ENCODE measurements at places on chromosomes 3 and 15. TPM values are rescaled to one million over a fixed set of nuclear protein-coding genes. Genes with fewer than 3 reads are reported as not detected.
A peak's percentile ranks its signal among the peaks of the same experiment; 100 is the strongest.

GRCh38 chr3:119809249-119810017, 27.5 kb downstream of the NR1I2 start:
- DNase-seq, result no peak

- DNase-seq, result no peak
These were observed 163.3 kb upstream of the IL12A start for GRCh38 chr3:159825216-159825854.

- no peak for DNase-seq
These were observed 11.7 kb upstream of the CD47 start for GRCh38 chr3:108102420-108103039.

GRCh38 chr3:42195879-42196330, 70.1 kb downstream of the CCK start:
- no peak for DNase-seq

GRCh38 chr3:169103951-169104941, 559.3 kb downstream of the MECOM start:
- no peak for DNase-seq

DNA sequence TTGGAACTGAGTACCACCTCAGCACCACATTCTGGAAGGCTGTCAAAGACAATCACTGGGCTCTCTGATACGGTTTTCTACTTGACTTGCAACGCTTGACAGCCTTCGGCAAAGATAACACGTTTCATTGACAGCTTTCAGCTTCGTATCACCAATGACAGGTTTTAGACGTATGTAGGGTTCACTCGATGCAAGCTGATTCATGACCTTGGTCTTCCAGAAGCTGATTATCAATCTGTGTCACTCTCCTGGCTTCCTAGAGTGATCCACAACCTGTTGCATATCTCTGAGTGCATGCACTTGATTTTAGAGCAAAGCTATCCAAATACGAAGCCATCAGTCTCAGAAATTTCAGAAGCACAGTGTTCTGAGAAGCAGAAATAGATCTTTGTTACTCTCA, 381.6 kb downstream of the FEZF2 start:
- no peak for DNase-seq

DNA sequence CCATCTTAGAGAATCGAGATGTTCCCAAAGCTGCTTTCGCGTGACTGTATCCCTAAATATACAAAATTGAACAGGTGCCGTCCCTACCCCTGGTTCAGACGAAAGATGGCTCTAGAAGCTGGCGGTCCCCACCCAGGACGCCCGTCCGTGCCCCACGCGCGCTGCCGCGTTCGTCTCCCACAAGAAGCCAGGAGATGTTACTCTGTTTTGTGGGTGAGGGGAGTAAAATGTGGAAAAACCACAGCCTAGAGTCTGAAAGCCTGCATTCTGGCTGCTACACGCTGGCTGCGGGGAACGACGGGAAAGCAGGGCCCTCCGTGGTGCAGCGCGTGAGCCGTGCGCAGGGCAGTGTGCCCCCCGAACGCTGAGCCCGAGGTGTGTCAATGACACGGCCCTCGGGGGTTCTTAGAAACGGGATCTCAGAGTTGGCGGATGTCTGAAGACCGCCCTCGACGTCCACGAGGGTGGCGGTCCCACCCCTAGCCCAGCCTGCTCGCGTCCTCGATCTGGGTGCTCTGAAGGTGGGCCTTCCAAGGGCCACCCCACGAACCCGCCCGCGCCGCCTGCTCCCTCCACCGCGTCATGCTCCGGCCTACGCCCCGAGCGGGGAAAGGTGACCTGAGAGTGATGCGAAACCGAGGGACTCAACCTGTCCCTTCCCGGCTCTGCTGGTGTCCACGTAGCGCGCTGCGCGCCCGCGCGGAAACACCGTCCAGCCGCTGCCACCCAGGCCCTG, 95.6 kb downstream of the OCA2 start:
- DNase-seq, result no peak

Gene LRRIQ4
- polyA plus RNA-seq, result 0.13 TPM

- no peak for DNase-seq
These were observed 675.6 kb downstream of the TBL1XR1 start for GRCh38 chr3:176521531-176522175.

Gene C3orf85
- polyA plus RNA-seq, result not detected

DNA sequence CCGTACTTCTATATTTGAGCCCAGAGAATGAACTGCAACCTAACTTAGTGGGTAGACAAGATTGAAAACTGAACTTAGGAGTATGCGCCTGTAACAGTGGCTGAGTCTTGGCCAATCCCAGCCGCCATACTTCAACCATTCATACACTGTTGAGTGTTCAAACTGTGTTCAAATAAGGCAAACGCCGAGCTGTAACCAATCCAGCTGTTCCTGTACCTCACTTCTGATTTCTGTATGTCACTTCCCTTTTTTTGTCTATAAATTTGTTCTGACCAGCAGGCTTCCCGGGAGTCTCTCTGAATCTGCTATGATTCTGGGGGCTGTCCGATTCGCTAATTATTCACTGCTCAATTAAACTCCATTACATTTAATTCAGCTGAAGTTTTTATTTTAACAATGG, 58.6 kb upstream of the TPM1 start:
- DNase-seq, result no peak

DNA sequence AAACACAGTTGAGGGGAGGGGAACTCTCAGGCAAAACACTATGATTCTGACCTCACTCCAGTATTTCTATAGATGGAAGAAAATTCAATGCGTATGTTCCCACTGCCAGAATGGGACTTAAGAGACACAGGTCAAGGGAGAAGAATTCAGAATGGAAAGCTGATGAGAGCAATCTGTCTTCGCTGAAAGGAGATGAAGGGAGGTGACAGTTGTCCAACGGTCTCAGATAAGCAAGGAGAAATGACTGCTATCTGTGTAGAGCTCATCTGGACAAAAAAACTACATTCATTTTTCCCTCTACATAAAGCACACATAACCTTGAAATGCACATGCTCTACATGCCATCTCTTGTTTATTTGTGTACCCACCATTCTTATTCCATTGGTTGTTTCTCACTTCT, 405.1 kb downstream of the LSAMP start:
- no peak for DNase-seq

- DNase-seq, result no peak
These were observed 60.6 kb upstream of the GOLGA8B start for GRCh38 chr15:34644061-34644460.

Gene SNX33
- polyA plus RNA-seq, result 12.6 TPM

Gene GCNT3
- 0.23 TPM for polyA plus RNA-seq

- DNase-seq, result no peak
These were observed 255.9 kb upstream of the CMC1 start for GRCh38 chr3:27985369-27986035.

DNA sequence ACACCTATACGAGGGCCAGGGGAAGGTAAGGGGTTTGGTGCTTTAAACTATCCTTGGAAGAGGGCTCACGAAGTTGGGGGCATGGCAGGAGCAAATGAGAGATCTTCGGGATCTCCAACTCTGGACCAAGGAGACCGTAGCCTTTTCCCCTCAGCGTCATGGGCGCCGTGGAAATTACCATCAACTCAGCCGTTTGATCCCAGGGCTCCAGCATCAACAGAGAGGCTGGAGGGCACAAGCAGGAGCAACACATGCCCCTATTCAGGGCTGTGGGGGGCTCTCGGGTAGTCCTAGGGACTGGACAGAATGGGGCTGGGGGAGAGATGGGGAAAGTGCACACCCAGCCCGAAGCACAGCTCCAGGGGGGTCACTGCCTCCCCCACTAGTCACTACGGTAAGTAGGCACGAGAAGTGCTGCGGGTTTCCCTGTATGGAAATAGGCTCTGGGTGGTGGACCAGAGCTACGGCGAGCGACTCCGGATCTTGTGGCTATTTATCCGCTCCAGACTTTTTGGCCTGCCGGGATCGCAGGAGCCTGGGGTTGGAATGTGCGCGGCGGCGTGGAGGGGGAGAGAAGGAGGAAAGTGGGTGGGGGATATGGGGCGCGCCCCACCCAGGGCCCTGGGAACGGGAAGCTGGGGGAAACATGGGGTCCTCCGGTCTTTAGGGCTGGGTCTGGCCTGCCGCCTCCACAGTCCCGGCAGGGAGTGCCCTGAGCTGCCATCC, 539 bp upstream of the LAMB2 start:
- DNase-seq, result peak; percentile 73

GRCh38 chr15:56918046-56918938, at the start of gene TCF12:
Gene TCF12 (plus strand): TSS chr15:56918644. CDS start chr15:56919914, 1,270 bp downstream.
- DNase-seq, result peak; percentile 87

DNA sequence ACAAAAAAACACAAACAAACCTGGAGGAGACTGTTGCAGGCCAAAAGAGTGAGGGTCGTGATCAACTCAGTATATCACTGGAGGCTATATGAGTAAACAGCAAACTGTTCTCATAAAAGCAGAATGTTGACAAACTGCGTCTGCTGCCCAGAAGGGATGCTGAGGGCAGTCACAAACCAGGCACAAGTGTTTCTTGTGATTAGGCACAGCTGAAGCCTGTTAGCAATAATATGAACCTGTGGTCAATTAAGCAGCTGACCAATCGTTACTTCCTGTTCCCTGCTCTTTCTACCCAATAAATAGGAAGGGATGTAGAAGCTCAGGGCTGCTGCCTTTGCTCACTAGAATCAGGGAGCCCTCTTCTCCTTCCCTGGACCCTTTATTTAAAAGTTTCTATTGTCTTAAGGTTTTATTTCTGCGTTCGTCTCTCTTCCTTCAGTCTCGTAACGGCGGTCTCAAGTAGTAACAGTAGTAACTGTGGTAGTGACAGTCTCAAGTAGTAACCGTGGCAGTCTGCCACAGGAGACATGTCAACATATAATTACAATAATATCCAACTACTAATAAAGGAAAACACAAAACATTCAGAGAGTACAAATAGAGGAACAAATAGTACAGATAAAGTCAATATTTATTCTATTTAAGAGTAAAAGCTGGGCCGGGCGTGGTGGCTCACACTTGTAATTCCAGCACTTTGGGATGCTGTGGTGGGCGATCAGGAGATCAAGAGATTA, 698.4 kb upstream of the CCDC54 start:
- DNase-seq, result no peak

- DNase-seq, result no peak
These were observed 139.6 kb upstream of the ADAMTS9 start for GRCh38 chr3:64827431-64827830.

DNA sequence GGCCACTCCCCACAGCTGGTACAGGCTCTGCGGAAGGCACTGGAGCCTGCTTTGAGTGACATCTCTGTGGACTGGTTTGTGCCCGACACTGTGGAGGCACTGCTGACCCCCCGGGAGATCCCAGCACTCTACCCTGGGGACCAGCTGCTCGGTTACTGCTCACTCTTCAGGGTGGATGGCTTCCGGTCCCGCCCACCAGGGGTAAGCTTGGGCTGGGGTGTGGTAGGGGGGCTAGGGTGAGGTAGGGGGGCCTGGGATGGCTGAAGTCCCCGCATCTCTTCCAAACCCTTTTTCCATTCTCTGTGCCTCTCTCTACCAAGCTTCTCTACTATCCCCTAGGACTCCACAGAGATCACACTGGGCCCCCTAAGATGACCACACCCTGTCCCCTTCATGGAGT, 7.8 kb downstream of the VWA5B2 start:
- no peak for DNase-seq

- no peak for DNase-seq
These were observed 17.3 kb upstream of the LRRK1 start for GRCh38 chr15:100901702-100902435.

DNA sequence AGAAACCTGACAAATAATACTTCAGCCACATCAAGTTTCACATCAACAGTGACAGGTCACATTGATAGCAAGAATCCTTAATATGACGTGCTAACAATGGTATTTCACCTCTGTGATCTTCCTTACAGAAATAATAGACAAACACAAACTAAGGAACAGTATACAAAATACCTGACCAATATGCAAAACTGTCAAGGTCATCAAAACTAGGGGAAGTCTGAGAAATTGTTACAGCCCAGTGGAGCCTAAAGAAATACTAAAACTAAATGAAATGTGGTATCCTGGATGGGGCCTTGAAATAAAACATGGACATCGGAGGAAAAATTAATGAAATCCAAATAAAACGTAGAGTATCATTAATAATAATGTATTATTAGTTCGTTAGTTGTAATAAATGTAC, 422.0 kb upstream of the ZNF385D start:
- DNase-seq, result no peak

GRCh38 chr3:136982520-136983138, 24.8 kb downstream of the IL20RB start:
- no peak for DNase-seq

Gene APBA2
- 3.9 TPM for polyA plus RNA-seq

DNA sequence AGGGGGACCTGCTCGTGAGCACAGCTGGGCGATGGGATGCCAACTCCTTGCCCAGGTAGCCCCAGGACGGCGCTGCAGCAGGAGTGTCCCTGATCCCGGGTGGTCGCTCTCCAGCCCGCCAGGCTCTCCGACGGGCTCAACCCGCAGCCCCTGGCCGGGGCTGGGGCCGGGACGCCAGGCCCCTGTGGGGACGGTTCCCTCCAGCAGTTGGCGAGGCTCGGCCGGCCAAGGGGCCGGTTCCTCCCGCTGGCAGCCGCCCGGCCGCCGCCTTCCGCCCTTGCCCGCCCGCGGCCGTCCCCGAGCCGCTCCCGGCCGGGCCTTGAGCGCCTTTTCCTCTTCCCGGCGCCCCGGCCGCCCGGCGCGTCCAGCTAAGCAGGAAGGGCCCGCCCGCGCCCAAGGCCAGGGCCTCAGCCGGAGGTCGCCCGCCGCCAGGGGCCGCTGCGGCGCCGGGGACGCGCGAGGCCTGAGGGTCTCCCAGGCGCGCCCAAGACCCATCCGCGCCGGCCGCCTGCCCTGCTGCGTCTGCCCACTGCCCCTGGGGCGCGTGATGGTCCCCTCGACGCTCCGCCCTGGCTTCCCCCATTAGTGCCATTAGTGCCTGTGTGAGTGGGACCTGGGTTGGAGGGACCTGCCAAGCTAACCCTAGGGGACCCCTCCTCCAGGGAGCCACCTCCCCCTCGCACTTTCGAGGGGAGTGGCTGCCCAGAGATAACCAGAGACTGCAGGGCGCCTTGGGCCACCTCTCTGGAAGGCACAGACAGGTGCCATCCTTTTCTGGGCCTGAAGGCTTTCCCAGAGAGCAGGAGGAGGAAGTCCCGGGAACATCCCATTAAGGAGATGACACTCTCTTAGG, 106.4 kb downstream of the FBLN2 start:
- no peak for DNase-seq

DNA sequence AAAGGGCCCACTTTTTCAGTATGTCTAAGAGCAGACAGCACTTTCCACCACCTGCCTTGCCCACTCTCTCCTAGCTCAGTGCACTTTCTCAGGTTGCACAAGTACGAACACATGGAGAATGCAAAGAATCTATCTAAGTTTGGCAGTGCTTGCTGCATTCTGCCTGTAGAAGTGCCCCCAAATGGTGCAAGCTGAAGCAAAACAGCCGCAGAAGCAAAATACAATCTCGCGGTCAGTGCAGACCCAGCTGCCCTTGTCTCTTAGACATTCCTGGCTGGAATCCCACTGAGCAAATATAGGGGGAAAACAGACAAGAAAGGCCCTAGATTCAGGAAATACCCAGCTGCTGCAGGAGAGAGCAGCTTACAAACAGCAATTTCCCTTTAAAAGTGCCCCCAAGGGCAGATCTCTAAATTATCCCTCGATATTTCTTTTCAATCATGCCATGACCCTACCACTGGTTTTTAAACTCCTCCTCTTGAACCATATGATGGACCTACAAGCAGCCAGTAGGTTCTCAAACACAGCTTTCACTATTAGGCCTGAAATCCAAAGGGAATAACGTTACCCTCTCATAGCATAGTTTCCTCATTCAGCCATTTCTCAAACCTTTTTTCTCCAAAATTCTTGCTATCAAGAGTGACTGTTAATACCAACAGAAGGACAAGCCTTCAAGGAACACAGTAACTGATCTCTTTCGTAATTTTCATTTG, 67.0 kb downstream of the TNIK start:
- DNase-seq, result peak; percentile 22

Gene IGDCC3
- 3.7 TPM for polyA plus RNA-seq
